ENCODE measurements at places on chromosomes 6 and 20.
A peak's percentile ranks its signal among the peaks of the same experiment; 100 is the strongest.

- DNase-seq = no peak
Observed at GRCh38 chr6:97029552-97029951, 105.0 kb downstream of the KLHL32 start.

- DNase-seq = no peak
Observed at GRCh38 chr6:119608994-119609393, 259.4 kb upstream of the MAN1A1 start.

GRCh38 chr6:139638179-139638941, 263.9 kb upstream of the CITED2 start:
- no peak for DNase-seq

GRCh38 chr20:42565235-42565995, 624.3 kb downstream of the PTPRT start:
- no peak for DNase-seq

DNA sequence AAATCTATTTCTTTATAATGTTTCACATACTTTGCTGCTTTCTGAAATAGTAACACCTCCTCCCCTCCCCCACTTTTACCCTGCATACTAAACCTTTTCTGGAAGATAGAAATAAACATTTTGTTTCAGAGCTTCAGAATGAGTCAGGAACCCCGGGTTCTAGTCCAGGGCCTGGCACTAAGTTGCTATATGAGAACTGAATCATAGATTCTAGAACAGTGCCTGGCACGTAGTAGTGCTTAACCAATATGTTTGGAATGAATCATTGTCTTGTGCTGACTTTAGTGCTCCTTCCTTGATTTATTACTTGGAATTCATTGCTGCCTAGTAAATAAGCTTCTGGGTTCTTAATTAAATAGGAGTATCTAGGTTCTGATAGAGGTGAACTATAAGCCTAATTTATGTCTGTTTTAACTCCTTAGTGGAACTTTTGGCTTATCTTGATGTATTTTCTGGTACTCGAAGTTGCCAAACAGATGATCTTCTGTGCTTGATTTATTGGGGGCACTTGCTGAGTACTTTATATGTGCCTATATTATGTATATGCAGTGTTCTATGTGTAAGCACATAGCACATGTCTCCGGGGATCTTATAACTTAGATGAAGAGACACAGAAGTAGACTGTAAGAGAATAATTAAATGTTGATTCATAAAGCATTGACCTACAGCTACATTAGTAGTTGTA, 18.6 kb downstream of the TAB2 start:
- no peak for DNase-seq

DNA sequence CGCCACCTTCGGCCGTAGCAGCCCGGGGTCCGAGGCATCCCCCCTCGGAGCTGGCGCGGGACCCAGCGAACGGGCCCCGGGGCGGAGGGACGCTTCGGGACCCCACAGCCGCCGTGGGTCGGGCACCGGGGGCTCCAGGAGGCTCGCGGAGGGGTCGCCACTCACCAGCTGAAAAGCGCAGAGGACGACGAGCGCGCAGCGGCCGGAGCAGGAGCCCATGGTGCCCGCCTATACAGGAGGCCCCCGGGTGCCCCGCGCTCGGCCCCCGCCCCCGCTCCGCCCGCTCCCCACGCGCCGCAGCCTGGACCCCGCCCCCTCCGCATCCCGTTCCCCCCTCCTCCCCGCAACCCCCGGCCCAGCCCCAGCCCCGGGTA, at the start of gene NKAIN4:
TSS of gene NKAIN4 (minus strand) at position 232 of the 374 bp plus-strand sequence. CDS start at position 219, 13 bp downstream.
- no peak for DNase-seq

DNA sequence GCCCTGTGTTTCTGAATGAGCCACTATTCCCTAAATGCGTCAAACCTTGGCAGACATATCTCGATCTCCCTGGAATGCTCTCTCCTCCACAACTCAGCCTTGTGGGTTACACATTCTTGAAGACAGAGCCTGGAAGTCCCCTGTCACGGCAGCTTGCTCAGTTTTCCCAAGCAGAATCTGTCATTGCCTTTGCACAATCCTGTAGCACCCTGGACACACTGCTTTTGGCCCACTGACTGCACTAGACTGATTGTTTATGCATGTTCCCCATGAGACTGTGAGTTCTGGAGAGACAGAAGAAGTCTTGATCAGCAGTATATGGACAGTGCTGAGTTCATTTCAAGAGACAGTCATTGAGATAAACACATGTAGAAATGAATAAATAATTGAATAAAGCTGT, 406.7 kb downstream of the CD83 start:
- no peak for DNase-seq

DNA sequence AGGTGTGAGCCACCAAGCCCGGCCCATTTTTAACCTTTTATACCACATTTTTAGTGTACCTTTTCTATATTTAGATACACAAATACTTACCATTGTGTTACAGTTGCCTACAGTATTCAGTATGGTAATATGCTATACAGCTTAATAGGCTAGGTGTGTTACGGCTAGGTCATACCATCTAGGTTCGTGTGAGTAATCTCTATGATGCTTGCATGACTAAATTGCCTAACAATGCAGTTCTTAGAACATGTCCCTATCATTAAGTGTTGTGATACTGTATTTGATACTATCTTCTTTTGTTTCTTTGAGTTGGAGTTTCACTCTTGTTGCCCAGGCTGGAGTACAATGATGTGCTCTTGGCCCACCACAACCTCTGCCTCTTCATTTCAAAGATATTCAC, 387.7 kb upstream of the SASH1 start:
- DNase-seq = no peak

DNA sequence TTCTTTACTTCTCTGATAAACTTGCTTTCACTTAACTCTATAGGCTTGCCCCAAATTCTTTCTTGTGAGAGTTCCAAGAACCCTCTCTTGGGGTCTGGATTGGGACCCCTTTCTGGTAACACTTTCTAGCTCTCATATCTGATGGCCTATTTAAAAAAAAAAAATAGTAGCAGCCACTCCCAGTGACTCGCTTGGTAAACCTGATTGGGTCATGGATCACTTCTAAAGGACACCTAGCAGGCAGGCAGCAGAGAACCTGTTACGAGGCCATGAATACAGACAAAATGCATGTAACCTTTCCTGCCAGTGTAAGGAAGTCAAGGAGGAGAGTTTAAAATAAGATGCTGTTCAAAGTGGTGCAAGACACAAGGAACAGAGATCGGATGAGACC, 9.1 kb upstream of the SERPINB6 start:
- DNase-seq = no peak

- no peak for DNase-seq
Observed at GRCh38 chr6:144746902-144747469, 461.9 kb downstream of the UTRN start.

DNA sequence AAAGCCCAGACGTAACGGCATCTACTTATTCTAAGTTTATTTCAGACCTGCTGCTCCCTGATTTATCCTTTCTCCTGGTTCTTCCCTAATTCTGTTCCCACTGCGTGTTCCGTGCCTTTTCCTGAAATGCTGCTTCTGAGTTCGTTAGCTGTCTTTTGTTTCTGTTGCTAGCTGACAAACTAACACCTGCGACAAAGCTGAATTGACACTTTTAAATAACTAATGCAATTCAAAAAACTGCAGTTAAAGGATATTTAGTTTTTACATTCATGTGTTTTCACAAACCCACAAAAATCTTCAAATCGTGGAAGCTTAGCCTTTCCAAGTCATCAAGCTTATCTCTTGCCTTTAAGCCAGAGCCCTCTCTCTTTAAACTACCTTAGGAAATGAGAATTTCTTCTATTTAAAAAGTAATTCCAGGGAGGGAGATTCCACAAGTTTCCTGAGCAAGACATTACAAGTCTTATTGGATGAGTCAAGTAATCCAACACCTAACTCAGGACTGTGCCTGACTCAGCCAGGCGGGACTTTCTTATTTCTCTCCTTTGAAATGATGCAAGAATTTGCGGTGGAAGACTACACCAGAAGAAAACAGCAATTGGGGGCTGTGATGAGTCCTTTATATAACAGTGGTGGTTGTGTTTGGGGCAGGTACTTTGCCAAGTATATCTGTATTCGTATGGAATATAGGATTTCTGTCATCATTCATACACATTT, 6.3 kb downstream of the ADTRP start:
- DNase-seq = no peak

DNA sequence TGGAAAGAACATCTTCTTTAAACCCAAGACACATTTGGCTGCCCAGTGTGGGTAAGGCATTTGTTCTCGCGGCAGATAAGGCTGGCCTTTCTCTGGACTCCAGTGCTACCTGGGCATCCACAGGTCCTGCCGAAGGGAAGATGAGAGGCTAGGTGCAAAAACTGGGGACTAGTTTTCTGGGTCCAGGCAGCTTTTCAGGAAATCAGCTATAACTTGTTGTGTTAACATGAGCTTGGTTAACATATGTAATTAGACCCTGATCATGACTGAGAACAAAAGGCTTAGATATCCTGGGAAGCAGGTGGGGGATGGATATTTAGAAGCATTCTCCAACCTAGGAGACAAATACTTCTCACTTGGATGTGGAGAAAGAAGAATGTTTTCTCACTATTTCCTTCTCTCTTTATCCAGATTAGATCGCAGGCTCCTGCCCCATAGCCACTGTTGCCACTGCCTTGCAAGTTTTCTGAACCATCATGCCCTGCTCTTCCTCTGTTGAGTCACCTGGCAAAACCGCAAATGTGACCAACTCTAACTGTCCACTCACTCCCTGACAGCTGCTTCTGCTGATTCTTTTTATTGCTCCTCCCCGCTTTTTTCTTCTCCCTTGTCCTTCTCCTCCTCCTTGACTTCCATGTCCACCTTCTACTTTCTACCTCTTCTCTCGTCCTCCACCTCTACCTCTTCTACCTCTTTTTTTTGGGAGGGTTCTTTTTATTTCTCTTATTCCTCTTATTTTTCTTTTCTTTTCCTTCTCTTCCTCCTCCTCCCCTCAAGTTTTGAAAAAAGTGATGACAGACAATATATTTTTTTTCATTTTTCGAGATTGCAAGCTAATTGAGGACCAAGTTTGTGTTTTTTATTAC, 258.1 kb downstream of the UTRN start:
- DNase-seq = no peak

GRCh38 chr6:5115168-5115567, 30.0 kb downstream of the PPP1R3G start:
- DNase-seq = no peak

DNA sequence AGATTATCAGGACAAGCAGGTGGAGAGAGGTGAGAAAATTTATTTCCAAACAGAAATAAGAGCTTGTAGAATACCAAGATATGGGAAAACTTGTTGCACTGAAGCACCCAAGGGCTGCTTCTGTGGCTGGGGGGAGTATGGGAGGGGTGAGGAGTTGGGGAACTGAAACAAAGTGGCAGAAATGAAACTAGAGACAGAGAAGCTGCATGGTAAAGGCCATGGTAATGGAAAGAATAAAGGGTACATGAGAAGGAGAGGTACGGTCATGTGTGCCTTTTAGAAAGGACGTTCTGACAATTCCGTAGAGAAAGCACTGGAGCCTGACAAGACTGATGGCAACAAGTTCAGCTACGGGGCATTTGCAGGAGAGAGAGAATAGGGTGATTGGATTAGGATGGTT, 51.6 kb upstream of the RIN2 start:
- DNase-seq = no peak

- DNase-seq = no peak
Observed at GRCh38 chr6:49892280-49892679, 25.9 kb upstream of the CRISP1 start.

- no peak for DNase-seq
Observed at GRCh38 chr20:3767110-3767426, 485 bp downstream of the ADISSP start.

- DNase-seq = no peak
Observed at GRCh38 chr20:18421608-18422007, 45.2 kb downstream of the DZANK1 start.

DNA sequence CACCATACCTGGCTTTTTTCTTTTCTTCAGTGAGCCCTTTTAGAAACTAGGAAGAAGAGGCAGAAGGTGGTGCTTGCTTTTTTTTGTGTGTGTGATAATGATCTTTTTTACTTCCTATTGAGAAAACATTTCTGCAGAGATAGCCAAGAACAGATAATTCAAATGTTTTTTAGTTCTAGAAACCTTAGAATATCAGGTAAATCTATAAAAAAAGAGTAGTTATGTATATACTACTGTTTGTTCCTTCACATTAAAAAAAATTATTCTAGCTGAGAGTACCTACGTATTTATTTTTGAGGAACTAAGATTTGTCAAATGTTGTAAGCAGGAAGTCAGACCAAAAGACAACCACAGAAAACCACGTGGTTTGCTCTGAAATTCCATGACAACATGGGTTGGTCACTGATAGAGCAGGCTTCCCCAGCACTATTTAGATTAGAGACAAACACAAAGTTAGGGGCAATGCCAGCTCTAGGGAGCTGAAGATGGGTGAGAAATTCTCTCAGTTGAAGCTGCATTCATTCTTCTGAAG, 12.8 kb downstream of the STK4 start:
- peak; percentile 68 for DNase-seq

DNA sequence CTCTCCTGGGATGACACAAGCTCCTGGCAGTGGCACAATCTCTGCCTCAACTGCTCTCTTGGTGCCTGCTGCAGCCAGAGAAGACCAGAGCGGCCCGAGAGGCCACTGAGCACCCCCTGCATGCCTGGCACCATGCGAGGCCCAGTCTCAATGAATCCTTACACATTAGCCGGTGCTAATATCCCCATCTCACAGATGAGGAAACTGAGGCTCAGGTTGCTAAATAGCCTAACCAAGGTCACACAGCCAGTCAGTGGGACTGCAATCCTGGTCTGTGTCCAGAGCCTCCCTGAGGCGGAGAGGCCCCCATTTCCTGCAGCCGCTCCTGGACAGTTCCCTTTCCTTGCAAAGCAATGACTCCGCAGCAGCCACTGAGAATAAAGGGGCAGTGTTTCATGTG, 81.2 kb downstream of the GRM4 start:
- no peak for DNase-seq

DNA sequence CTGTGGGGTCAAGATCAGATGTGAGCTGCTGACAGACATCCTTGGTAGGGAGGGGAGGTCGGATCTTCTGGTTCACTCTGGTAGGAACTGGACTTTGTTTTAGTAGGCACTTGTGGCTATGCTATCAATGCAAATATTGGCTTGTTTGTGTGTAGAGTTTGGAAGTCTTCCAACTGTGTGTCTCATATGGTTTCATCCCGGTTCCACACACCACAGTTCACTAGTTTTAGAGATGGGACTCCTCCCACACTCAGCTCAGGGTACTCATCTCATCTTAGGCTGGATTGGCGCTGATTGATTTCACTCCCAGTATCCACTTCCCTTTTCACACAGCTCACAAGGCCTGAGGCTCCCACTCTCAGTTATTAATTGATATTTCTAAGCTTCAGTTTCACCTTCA, 161.3 kb downstream of the THBS2 start:
- no peak for DNase-seq

DNA sequence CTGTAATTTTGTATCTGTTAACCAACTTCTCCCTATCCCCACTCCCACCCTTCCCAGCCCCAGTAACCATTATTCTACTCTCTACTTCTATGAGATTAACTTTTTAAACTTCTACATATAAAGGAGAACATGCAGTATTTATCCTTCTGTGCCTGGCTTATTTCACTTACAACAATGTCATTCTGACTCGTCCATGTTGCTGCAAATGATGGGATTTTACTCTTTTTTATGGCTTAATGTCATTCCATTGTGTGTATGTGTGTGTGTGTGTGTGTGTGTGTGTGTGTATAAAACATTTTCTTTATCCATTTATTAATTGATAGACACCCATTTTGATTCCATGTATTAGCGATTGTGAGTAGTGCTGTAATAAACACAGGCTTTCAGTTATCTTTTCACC, 76.1 kb downstream of the COL19A1 start:
- no peak for DNase-seq

- DNase-seq = no peak
Observed at GRCh38 chr20:44581515-44581914, 864 bp upstream of the PKIG start.
